ENCODE measurements at places on chromosomes 3 and 15.

DNA sequence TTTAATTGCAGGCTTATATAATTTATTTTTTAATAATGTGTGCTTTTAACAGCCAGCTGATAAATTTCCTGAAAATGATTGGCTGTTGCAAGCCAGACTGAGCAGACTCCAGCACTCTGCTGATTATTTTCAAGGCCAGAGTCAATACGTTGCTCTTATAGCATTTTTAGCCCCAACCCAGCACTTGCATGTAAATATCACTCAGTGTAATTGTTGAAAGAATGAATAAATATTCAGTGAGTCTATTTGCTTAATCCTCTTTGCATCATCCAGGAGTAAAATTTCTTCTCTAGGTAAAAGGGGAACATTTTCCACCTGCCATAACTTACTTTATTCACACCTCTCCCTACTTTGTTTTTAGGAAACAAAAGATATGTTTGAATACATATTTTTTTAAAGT is 2.9 kb downstream of the GABRR3 start:
- no peak for DNase-seq

DNA sequence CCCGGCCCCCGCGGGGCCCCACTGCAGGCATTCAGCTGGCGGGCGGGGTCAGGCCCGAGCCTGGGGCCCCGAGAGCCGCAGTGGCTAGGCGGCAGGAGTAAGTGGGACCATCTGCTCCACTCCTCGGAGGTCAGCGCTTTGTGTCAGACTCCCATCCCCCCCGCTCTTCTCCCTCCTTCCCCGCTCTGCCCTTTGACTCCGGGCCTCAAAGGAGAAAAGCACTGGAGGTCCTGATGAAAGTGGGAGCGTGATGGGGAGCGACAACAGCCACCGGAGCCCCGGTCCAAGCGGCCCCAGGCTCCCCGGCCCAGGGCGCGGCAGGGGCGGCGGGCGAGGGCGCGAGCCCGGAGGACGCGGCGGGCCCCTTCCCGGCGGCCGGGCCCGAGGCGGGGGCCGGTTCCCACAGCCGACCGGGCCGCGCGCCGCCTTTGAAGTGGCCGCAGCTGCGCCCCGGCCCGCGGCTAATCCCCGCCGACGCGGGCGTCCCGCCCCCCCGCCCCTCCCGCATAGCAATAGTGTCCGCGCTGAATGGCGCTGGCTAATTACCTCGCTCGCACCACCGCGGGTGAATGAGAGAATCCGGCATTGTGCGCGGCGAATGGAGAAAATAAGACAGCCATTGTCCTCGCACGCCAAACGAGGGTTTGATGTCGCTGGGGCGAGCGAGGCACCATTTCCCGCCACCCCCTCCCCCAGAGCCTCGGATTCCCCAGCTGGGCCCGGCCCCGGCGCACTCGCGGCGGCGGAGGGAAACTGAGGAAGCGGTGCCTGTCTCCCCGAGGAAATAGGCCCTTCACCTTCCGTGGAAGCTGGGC is 22.4 kb downstream of the IGDCC3 start:
- no peak for DNase-seq

DNA sequence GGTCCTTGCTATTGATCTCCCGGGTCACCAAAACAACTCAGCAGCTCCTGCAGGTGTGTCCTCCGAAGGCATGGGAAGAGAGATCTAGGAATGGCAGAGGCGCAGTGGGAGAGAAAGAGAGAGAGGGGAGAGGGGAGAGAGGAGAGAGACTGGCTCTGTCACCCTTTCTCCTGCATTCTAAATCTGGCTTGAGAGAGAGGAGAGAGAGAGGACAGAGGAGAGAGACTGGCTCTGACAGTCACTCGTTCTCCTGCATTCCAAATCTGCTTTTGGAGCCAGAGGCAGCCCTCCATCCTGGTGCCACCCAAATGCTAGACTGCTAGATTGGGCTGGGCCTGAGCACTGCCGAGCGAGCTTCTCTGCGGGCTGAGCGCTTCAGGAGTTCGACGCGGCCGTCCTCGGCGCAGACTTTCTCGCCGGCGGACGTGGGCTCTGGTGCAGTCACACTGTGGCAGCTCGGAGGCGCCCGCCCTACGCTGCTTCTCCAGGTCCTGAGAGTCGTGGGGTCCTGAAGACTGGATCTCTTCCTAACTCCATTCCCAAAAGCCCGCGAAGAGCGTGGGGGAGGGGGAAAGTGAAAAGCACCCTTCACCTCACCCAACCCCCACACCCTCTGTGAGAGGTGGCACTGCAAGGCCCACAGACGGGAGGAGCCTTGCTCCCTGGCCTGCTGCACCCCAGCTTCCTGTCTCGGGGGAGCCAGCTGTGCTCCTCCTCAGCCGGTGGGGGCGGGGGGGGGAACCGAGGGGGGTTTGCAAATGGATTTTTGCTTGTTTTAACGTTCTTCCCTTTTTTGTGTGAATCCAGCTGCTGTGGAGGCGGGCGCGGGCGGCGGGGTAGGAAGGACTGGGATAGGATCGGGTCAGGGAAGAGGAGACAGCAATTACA is 222.3 kb downstream of the MEIS2 start:
- no peak for DNase-seq

- no peak for DNase-seq
These were observed 20.7 kb upstream of the SLC25A26 start for GRCh38 chr3:66200147-66200546.

DNA sequence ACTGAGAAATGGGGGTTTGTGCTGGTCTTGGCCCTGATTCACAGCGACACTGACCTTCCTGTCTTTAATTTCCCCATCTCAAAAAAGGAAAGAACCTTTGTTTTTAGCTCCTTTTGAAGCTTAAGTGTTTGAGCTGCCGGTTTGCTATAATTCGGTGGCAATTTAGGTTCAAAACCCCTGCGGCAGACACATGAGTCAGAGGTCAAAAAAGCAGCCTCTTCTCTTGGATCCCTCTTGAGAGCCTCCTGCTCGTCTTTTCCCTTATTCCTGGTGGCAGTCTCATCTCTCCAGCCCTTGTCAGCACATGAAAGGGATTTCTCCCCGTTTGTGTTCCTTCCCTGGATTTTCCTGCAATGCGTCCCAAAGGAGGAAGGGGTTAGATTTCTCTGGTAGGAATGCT is 64.5 kb downstream of the GRIP2 start:
- DNase-seq, result no peak

DNA sequence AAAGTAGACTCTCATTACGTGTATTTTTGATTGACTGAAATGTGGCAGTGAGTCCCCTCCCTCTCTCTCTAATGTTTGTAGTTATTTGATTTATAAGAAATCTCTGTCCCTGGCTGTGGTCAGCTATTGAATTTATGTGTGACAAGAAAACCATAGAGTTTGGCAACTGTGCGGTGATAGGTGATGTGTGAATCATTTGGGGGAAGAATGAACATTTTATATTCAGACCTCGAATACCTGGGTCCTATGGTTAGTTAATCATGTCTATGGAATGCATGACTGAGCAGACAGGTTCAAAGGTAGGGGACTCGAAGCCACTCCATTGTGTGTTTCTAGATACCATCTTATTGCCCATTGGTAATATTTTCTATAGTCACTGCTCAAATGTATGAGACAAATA is 712.1 kb downstream of the MECOM start:
- DNase-seq, result no peak

- no peak for DNase-seq
These were observed 6.6 kb downstream of the ACKR2 start for GRCh38 chr3:42815826-42816225.

DNA sequence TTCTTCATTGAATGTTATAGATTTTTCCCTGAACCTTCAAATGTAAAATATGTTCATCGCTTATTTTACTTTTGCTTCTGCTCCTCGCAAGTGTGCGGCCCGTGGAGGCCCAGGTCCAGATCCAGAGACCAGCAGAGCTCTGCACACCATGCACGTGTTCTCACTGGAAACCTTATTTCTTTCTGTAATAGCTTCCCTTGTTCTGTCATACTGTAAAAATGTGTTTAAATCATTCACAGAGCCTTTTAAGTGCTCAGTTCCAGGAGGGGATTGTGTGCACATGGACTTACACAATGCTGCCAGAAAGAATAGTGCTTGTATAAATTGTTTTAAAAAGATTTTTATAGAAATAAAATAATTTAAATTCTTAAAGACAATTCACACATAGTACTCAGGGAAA is 359.3 kb downstream of the GABRG3 start:
- DNase-seq, result no peak

- no peak for DNase-seq
These were observed 70.2 kb downstream of the FMN1 start for GRCh38 chr15:33124279-33124678.

GRCh38 chr3:124298951-124299350 is 307.0 kb upstream of the ROPN1 start:
- no peak for DNase-seq

Data from stimulated activated CD4-positive, alpha-beta T cell treated with anti-CD3 and anti-CD28 coated beads, Interleukin-2, amount 100 ng/mL, for 4 hours (primary cell).